ENCODE measurements at places on chromosomes 3 and 15.
A peak's percentile ranks its signal among the peaks of the same experiment; 100 is the strongest.

- DNase-seq: peak; percentile 13
Observed at GRCh38 chr15:58419803-58420524, 11.8 kb upstream of the LIPC start.

- DNase-seq: peak; percentile 69
Observed at GRCh38 chr3:99012051-99012450, 110.6 kb upstream of the DCBLD2 start.

DNA sequence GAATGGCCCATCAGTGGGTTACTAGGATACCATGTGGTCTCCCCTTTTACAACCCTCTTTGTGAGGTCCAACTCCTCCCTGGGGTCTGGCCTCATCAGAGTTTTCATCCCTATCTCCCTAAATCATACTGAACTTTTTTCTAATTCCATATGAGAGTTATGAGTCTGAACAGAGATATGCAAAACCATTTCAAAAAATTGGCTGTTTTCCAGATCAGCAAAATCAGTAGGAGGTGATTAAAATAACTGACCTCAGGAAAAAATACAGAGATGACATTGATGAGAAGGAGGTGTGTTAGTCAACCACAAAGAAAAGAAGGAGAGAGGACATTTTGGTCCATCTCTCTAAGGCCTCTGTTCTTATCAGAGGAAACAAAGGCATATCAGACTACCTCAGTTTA, 200.8 kb upstream of the CFAP20DC start:
- DNase-seq: no peak

GRCh38 chr3:155138677-155139076, 58.6 kb downstream of the MME start:
- no peak for DNase-seq

DNA sequence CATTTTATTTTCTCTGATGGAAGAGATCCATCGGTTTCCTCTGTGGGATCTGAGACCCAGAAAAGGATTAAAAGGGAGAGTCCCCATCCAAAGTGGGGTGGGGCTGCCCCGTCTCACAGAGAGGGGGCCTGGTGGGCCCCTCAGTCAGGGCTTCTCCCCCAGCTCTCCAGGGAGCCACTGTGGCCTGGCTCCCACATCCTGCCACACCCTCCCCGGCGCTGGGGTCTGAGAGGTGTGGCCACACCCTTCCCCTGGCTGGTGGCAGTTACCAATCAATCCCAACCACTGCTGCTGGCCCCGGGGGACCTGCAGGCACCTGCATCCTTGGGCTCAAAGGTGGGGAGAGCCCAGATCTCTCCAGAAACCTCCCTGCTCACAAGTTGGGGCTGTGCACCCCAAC, 161.8 kb upstream of the IQSEC1 start:
- peak; percentile 7 for DNase-seq
